ENCODE measurements at places on chromosomes 11 and 22.

- no peak for DNase-seq
These were observed 220.7 kb upstream of the ZBED5 start for GRCh38 chr11:11078344-11079086.

- DNase-seq = no peak
These were observed at the start of gene ACTN3 for GRCh38 chr11:66546368-66546965. TSS of gene ACTN3 (plus strand) at chr11:66546903. CDS start at chr11:66546938, 35 bp downstream.

DNA sequence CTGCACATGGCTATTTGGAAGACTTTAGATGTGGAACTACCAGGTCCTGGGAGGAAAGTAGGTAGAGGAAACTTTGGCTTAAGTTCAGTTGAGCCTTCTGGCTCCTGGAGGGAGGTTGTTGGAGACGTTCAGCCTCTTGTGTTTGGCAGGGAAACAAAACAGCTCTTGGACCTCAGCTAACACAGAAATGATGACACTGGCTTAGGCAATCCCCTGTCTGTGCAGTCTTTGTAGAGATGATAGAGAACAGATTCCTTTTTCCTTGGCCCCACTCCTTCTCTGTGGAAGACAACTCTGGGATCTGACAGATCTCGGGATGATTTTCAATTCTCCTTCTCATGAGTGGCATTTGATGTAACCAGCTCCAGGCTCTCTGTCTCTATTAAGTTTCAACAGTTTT is 428.5 kb downstream of the TMEM135 start:
- DNase-seq = no peak

GRCh38 chr11:6388748-6389147 is 1.5 kb upstream of the SMPD1 start:
- DNase-seq = no peak

- DNase-seq = no peak
These were observed 89.9 kb downstream of the FAT3 start for GRCh38 chr11:92314499-92314898.

- no peak for DNase-seq
These were observed 178.8 kb upstream of the MTMR2 start for GRCh38 chr11:96102664-96103078.

GRCh38 chr22:23351321-23351720 is 171.0 kb downstream of the BCR start:
- DNase-seq = no peak

DNA sequence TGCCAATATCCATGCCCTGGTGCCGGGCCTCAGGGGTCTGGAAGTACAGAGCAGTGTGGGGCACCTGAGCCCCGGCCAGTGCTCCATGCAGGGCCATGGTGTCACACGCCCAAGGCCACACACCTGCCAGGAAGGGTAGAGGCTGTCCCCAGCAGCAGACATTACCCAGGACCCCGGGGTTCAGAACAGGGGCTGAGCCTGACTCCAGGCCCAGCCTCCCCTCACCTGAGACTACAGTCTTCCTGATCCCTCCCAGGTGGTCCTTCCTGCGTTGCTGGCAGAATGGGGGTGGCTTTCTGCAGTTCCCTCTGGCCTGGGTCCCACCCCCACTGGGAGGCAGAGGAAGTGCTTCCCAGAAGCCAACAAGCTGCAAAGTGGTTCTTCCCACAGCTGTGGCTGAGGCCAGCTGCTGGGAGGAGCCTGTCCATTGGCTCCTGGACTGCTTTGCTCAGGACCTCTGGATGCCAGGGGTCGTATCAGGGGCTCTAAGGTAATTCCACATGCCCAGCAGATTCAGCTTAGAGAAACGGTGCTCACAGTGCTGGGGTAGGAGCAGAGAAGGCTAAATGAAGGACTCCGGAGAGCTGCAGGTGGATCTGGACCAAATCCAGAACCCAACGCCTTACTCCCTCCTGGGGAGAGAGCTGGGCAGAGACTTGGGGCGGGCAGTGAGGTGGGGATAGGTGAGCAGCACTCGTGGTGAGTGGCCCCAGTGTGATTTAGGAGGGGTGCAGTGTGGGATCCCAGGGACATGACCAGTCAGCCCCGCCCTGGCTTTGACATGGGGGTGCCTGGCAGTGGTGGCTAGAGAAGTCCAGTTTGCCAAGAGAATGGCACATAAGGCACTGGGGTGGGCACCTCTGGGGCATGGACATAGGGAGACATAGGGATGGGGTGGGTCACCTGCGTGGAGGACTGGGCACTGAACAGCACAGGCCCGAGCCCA is 12.6 kb downstream of the TCIRG1 start:
- no peak for DNase-seq

GRCh38 chr22:47534804-47535410 is 772.5 kb downstream of the TBC1D22A start:
- DNase-seq = no peak

DNA sequence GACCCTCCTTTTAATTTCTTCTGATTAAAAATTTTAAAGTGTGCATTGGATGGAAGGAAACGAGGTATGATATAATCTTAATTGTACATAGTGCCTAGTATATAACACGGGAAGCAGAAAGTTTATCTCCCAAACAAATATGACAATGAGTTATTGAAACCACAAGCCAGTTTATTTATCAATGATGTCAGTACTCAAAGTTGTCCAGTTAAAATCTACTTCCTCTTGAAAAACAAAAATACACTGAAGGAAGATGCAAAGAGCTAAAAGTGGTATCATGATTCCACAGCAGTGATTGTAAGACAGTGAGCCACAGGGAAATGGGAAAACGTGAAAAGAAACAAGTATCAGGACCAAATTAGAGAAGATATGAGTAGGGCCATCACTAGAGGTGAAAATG is 18.8 kb upstream of the OR5B21 start:
- DNase-seq = no peak

- DNase-seq = no peak
These were observed 20.8 kb downstream of the YPEL1 start for GRCh38 chr22:21714786-21715185.

DNA sequence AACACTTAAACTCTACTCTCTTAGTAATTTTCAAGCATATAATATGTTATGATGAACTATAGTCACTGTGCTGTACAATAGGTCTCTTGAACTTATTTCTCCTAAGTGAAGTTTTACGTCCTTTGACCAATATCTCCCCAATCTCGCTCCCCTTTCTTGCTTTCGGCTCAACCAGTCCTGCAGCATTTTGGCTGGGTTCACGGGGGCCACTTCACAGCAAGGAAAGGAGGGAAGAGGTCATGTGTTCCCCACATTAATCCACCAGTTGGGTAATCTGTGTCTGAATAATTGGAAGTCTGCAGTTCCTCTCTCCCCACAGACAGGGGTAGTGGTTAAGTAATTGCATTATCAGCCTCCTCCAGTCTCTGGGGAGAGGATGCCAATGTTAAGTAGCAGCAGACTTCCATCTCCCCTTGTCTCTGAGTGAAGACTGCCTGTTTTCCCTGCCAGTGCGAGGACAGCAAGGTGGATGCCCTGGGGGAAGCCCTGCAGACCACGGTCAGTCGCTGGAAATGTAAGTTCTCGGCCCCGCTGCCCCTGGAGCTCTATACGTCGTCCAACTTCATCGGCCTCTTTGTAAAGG is 59.2 kb upstream of the CRTAM start:
- DNase-seq = no peak

DNA sequence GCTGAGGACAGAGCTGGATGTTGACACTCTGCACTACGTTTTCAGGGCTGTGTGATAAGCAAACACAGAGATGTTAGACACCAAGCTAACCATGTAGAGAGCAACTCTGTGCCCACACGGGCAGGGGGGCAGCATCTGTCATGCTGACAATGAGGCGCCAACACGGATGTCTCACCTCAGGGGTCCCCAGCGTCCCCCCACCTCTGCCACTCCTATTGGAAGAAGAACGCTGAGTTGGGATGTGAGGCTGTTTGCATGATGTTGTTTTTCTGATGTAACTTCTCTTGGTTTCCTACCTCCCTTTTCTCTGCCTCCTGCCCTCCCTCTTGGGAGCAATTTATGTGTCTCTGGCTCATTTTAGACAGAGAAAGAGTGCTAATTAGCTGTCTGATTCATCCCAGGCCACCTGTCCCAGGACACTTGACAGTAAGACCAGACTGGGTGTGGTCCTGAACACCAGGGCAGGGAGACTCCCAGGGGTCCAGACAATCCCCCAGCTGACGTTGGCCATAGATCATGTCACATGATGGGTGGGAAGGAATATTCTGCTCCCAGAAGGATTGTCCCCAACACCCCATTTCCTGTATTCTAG is 89.2 kb upstream of the NCAM1 start:
- DNase-seq = no peak

GRCh38 chr11:116960930-116961329 is 123.5 kb upstream of the APOA1 start:
- no peak for DNase-seq

DNA sequence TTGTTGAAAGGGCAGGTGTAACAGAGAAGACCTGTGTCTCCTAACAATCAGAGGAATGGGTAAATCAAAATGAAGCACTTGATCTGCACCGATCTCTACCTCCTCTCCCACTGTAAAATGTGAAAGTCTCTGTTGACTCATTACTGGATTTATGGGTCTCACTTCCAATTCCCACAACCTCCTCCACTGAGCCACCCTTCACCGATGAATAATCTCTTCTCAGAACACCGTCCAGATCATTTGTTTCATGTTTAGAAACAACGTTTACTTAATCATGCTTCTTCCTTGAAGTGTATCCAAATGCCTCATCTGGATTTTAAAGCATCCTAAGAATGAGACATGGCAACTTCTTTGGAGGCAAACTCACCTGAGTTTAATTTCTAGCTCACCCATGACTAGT is 643.6 kb downstream of the ETS1 start:
- DNase-seq = no peak

DNA sequence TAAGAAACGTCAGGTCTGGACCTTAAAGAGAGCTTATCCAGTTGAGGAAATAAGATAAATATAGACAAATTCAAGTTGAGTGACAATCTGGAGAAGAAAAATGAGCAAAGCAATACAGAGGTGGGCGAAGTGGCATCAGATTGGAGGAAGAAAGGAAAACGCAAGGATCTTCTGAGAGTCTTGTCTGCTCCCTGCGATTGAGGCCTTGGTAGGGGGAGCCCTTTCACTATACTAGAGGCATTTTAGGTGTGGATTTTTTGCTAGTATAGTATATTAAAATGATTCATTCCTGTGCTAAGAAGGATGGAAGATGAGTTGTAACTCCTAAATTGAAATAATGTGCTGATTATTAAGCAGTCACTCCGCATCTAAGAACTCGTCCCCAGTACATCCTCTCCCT is 8.1 kb downstream of the NUP50 start:
- DNase-seq = no peak

- DNase-seq = no peak
These were observed 36.1 kb downstream of the TPBGL start for GRCh38 chr11:75276686-75277085.

GRCh38 chr11:105644839-105645573 is 35.1 kb downstream of the GRIA4 start:
- DNase-seq = no peak

DNA sequence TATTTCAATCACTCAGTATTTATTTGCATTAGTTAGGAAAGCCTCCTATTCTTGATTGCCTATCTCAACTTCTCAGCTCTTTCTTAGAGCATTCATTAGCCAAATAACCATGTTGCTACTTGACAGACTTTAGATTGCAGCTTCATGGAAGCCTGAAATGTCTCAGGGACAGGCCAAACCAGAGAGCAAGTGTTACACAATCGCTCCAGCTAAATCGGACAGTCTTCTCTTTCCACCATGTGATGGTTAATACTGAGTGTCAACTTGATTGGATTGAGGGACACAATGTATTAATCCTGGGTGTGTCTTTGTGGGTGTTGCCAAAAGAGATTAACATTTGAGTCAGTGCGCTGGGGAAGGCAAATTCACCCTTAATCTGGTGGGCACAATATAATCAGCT is 106.5 kb upstream of the DRD2 start:
- no peak for DNase-seq

DNA sequence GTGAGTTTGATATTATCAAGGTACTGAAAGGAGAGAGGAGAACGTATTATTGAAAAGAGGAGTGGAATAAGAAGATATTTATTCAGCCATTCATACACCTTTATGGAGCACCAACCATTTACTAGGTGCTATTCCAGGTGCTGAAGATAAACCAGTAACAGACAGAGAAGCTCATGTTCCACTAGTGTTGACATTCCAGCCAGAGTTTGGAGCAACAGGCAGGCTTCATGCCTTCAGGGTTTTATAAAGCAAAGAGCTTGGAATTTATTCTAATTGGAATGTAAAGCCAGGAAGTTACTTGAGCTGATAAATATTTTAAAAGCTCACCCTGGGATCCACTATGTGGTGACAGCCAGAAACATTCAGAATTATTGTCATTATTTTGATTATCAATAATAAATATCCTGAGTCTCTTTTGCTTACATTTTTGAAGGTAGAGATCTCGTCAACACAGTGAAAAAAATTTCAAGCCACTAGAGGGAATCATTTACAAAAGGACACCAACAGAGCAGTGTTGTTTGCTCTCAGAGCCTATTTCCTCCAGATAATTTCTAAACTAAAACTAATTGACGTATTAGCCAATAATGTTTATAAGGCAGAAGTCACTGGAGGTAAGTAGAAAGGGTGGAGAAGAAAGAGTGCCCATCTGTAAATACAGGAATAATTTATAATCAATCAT is 172.0 kb downstream of the KCNA4 start:
- no peak for DNase-seq

- no peak for DNase-seq
These were observed 3.0 kb downstream of the OR52W1 start for GRCh38 chr11:6202041-6202440.

GRCh38 chr22:47110817-47111443 is 348.5 kb downstream of the TBC1D22A start:
- no peak for DNase-seq

- no peak for DNase-seq
These were observed 17.0 kb downstream of the MICAL2 start for GRCh38 chr11:12127206-12127898.

DNA sequence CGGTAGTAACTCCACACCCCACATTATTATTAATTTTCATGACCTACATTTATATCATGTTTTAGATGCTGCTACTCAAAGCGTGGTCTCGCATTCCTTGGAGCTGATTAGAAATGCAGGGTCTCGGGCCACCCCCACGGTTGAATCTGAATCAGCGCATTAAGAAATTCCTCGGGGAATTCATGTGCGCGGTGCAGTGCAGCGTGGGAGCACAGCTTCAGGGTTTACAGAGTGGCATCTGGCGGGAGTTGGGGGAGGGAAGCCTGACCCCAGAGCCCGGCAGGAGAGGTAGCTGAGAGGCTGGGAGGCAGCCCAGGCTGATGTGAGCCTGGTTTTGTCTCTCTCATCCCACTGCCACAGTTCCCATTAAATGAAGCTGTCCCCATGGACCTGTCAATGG is 48.1 kb upstream of the DAGLA start:
- DNase-seq = no peak
